T-helper 2 cell treated with Interferon-gamma antibody and Interleukin-4, amounts not matched to agents 100 ng/mL and 5 ng/mL, for 36 hours (primary cell): ENCODE measurements at places on chromosomes 16 and 17. TPM values are rescaled to one million over a fixed set of nuclear protein-coding genes. Genes with fewer than 3 reads are reported as not detected.

The UBALD1 gene
- 19.6 and 22.1 TPM in 2 replicates for total RNA-seq

The KRT23 gene
- total RNA-seq = not detected in 2 replicates

The RSKR gene
- 27.2 and 31.1 TPM in 2 replicates for total RNA-seq

The KCTD13 gene
- 34.0 and 36.1 TPM in 2 replicates for total RNA-seq
